ENCODE measurements at places on chromosomes 2 and 18.

GRCh38 chr2:230870544-230871360, 6.0 kb downstream of the ITM2C start:
- DNase-seq: no peak

DNA sequence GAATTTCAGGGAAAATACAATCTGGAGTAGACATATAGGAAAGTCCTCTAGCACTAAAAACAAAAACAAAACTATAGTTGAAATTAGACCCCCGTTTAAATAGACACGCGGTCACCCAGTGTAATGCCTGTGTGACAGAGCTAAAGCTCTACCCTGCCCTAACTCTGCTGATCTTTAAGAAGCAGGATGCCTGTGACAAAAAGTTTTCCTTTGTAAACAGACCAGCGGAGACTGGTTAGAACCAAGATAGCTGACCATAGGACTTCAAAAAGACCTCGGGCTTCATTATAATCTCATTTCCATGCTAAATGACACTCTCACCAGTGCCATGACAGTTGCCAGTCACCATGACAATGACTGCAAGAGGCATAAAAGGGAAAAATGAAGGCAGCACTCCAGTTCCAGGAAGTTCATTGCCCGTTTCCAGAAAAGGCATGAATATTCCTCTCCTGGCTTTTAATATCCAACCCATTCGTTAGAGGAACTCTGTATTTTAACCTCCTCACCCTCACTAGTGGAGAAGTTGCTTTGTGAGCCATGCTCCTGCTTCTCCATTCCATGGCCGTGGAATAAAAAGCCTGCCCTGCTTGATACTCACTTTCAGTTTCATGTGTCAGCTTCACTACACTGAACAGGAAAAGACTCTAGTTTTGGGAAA, 157.2 kb upstream of the COPS8 start:
- DNase-seq: no peak

GRCh38 chr2:24329700-24330099, 30.6 kb downstream of the ITSN2 start:
- DNase-seq: no peak

DNA sequence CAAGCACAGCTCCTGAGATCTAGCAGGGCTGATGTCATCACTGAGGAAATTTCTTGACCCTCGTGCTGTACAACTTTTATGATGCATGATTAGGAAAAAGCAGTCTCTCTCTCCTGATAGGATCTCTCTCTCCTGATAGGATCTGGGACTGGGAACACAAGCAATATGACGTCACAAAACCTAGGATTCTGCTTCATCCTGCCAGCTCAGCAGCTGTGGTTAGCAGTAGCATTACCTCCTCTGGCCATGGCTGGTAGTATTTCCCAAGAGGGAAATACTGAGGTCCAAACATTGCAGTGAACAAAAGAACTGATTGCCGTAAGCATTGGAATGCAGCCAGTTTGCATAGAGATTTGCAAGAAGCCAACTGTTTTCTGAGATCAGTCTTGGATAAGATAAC, 521.2 kb upstream of the POU3F3 start:
- no peak for DNase-seq

DNA sequence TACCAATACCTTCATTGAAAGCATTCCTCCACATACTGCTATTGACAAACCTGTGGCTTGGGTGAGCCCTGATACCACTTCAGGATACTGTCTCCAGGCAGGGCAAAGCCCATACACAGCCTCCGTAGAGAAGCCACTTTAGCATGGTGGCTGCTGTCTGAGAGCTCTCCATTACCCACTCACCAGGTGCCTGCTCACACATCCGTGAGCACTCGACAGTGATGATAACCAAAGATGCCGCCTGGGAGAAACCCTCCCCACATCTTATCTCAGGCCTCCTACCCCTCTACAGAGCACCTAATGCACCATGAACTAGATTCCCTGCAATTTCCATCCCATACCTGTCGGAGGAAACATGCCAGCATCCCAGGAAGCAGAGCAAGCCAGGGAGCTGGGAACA, 57.6 kb upstream of the KLHL29 start:
- no peak for DNase-seq

DNA sequence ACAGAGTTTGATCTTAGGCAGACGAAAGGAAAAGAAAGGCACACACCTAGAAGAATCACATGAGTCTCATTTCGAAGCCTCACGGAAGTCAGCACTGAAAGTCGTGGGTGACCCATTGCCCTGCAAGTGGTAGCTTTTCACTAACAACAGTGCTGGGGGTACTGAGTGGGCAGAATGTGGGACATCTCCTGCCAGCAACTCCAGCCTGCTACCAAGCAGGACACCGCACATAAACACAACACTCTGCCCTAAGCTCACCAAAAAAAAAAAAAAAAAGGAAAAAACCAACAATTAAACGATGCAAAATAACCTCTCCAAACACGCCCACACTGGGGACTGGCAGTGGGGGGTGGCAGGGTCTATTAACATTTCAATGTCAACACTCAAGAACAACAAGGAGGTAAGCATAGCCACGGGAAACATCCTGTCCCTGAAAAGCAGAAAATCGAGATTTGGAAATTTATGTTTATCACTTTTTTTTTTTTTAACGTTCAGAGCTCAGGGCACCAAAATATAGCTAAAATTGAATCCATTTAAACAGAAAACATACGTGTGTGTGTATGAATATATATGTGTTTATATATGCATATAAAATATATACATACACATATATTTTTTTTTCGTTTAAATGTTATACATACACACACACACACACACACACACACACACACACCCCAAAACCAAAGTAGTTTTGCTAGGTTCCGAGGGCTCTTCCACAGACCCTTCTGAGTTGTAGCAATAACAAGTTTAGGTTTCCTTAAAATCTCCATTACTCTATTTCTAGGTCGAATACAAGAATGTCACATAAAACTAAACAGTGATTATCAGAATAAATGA, 2.2 kb downstream of the INO80D start:
- no peak for DNase-seq

DNA sequence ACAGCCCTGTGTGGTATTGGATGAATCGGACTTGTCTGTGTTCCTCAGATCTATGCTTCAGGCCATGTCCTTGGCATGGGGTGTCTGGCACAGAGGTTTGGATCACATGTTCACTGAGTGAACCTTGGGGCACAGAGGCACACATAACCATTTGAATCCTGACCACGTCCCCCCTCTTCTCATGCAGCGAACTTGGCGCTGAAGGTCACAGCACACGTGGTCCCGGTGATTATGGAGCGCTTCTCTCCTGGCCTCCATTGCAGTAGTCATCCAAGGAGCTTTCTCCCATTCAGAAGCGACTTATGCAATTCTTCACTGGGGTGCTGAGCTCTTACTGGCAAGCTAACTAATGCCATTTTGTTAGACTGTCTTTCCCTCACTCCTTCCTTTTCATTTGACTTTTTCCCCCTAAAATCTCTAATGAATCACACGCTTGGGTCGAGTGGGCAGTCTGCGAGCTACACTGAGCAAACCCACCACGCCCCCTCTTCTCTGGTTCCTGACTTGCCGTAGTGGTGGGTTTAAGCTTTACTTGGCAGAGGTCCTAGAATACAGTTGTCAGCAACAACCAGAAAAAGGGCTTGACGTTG, 59.4 kb downstream of the KCNG2 start:
- DNase-seq: no peak

- DNase-seq: no peak
Measured at GRCh38 chr2:58131191-58132011, 84.8 kb downstream of the VRK2 start.

- no peak for DNase-seq
Measured at GRCh38 chr2:133608291-133608690, 40.0 kb upstream of the NCKAP5 start.

DNA sequence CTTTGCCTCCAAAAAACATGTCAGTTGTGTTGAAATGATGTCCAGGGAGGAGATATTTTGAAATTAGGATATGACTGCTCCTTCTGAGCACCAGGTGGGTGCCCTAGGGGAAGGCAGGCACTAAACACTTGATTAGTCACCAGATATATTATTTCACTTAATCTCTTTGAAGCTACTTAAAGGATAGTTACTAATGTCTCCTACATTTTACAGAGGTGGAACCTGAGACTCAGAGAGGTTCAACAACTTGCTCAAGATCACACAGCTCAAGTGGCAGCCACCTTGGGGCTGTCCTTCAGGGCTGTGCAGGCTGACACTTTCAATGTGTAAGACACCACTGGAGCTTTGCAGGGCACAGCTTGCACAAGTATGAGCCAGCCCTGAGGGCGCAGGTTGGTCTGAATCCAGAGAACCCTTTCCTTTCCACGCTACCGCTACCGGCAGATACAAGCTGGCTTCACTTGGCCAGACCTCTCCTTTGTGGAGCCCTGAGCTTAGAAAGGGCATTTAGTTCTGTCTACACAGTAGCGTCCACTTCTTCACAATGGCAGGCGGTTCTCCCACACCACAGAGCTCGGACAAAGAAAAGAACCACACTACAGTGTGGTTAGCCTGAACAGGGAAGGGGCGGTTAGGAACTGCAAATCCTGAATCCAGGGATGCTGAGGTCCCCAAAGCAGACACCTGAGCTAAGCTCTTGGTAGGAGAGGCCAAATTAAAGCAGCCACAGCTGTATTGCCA, 16.4 kb downstream of the ALPK2 start:
- DNase-seq: no peak

DNA sequence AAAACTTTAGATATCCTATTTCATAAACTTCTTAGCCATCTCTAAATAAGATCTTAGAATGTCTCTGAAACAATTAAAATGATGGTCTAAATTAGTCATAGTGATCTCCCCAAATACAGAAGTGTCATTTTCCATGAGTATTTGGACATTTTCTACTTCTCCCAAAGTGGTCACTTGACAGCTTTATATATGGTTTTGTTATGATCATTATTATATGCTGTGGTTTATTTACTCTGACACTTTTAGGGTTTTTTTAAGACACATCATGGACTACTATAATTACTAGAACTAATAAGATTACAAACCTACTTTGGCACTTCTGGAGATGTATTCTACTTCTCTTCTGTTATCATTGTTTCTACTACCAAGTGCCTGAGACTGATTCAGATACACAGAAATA, 47.1 kb downstream of the SLC25A12 start:
- DNase-seq: no peak

DNA sequence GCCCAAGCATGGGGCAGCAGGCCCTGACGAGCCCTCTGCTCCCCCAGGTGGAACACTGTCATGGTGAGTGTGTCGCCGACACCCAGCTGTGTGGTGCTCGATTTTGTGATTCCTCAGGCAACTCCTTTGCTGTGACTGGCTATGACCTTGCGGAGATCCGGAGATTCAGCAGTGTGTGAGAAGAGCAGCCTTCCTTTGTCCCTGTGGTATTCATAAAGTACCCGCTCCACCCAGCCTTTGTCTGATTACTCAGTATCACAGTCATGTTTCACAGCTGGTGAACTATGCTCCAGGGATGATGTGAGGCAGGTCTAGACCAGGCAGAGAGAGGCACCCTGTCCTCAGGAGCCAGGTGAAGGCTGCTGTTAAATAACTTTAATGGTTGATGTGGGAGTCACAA, 4.0 kb downstream of the WDR54 start:
- DNase-seq: no peak

GRCh38 chr2:241087420-241088268, 14.4 kb downstream of the MTERF4 start:
- DNase-seq: no peak

DNA sequence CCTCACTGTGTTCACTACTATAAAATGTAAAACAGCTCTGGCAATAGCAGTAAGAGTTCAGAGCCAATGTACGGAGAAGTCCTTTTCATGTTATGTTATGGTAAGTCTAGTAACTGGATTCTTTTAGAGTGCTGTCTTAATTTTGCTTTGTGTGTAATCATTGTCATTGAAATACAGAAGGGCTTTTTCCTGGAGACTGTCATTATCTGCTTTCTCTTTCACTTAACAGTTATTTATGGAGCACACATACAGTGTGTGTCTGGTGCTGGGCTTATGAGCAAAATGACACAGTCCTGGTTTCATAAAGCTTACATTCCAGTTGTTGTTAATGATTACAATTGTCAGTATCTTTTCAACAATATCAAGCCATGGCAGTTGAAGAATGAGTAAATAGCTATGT, 95.5 kb downstream of the CCDC102B start:
- DNase-seq: no peak

- no peak for DNase-seq
Measured at GRCh38 chr2:172177996-172178395, 75.3 kb upstream of the DLX2 start.

DNA sequence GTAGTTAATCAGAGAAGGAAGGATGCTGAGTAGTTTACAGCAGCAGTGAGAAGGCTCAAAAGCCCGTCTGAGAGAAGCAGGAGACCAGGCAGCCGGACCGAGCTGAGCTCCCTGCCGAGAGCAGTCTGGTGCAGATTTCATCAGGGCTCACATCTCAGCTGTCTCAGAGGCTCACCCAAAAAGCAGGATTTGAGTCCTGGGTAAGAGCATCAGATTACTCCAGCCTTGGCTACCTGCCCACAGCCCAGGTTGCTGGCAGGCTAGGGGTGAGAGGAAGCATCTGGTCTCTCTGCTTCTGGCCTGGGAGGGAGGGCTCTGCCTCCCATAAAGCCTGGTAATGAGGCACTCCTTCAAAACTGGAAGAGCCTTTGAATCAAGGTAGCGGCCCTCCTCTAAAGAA, 140.5 kb downstream of the ST6GAL2 start:
- DNase-seq: no peak

DNA sequence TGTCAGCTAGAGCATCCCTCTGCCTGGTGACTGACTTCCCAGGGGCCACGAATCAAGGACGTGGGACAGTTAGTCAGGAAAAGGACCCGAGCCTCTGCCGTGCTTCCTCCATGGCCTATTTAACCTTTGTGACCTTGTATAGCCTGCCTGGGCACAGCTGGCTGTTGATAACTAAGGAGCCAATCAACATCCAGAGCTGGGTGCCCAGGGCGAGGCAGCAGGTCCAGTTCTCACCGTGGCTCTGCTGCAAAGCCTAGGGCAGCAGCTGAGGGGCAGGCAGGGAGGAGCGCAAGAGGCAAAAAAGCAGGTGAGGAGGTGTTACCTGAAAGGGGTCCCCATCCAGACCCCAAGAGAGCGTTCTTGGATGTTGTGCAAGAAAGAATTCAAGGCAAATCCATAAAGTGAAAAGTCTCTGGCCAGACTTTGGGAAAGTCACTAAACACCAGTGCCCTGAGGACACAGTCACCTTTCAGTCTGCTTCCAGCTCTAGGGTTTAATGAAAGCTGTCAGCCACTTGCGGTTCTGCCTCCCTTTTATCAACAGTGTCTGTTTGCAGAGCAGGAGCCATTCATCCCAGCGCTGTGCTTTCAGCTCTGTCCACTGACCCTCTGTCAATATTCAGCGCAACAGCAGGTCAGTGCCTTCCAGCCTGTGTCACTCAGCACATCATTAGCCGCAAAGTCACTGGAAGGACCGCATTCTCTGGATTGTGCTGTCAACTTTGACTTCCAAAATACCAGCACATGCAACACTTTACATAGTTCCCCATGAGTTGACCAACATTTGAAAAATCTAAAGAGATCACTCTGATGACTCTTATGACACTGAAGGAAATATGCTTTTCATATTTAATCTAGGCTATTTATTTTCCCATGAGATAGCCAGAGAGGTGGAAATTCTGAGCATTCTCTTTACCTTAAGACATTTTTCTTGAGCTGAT, 38.6 kb upstream of the ASAP2 start:
- no peak for DNase-seq

DNA sequence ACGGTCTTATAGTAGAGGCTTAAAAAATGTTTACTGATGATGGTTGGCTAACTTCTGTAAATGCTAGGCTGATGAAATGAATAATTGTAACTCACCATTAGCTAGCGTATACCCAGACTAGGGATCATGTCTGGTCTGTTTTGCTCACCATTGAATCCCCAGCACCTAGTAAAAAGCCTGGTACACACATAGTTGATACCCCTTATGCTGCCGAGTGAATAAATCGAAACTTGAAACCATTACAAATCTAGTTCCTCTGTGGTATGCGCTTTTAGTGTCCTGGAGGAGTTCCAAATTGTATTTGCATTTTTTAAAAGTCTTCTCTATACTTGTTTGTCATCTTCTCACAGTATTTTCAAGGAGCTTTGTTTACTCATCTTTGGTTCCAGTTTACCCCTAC, 1.3 kb downstream of the TAF1B start:
- no peak for DNase-seq
